ENCODE measurements at places on chromosomes 2 and 18.

- DNase-seq = no peak
Measured at GRCh38 chr2:28155627-28156026, 237.0 kb upstream of the FOSL2 start.

GRCh38 chr2:235511187-235511661 lies 17.4 kb downstream of the AGAP1 start:
- DNase-seq = no peak

- DNase-seq = no peak
Measured at GRCh38 chr2:23708771-23709170, 218.2 kb downstream of the ATAD2B start.

DNA sequence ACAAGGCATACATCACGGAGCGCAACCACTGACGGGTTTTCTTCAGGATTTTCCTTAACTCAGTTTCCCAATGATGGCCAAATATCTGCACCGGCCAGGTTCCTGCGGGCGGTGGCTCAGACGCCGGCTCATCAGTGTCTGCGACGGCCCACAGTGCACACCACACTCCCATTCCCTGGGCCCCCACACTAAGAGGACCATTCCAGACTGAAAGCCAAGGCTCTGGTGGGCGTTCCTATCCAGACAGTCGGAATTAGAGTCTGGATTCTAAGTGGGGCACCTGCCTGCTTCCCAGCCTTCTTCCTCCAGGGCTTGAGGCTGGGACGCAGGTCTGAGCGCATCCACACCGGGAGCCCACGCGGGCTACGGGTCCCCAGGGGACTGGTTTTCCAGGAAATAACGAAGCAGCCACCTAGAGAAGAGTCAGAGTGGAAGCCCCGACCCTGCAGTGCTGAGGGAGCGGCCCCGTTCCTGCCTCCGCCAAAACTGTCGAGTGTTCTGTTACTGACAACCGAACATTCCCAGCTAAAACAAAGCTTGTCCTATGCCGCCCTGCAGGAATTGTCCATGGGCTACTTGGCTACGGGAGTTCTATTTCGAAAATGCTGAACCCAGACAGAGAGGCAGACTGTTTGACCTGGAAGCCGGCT lies 75.3 kb downstream of the TMEM18 start:
- DNase-seq = no peak

- DNase-seq = no peak
Measured at GRCh38 chr2:127379712-127380355, 7.9 kb downstream of the MAP3K2 start.

DNA sequence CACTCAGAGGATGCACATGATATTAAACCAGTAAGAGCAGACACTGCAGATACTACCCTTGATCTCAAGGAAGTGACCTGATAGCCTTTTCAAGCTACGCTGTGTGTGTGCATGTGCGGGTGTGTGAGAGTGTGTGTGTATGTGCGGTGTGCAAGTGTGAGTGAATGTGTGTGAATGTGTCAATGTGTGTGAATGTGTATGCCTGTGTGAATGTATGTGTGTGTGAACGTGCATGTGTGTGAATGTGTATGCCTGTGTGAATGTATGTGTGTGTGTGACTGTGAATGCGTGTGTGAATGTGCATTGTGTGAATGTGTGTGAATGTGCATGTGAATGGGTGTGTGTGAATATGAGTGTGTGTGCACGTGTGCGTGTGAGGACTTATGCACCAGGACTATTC lies 53.8 kb downstream of the KCNG2 start:
- DNase-seq = no peak

- no peak for DNase-seq
Measured at GRCh38 chr18:55275039-55275901, 312.7 kb downstream of the TCF4 start.

GRCh38 chr2:10844097-10844496 lies 31.5 kb upstream of the PDIA6 start:
- no peak for DNase-seq

GRCh38 chr18:8389391-8390340 lies 219.6 kb upstream of the RAB12 start:
- no peak for DNase-seq

- DNase-seq = no peak
Measured at GRCh38 chr2:44777537-44777936, 164.0 kb upstream of the SIX3 start.

GRCh38 chr2:219056176-219056895 lies 4.4 kb downstream of the IHH start:
- no peak for DNase-seq

GRCh38 chr2:170681311-170681710 lies 33.8 kb upstream of the SP5 start:
- no peak for DNase-seq

DNA sequence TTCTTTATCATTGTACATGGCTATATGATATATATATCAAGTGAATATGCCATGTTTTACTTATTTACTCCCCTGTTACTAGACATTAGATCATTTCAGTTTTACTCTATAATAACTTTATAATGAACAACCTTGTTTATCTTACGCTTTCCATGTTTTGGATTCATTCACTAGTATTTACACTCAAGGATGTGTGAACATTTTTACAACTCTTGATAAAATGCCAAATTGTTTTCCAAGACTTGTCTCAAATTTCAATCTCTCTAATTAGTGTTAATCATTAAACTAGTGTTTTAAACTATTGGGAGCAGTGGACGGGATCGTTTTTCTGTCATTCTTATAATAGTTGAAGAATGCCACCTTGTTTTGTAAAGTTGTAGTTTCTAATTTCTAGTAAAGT lies 51.5 kb upstream of the B3GNT7 start:
- no peak for DNase-seq
